ENCODE measurements at places on chromosomes 6 and 20.

DNA sequence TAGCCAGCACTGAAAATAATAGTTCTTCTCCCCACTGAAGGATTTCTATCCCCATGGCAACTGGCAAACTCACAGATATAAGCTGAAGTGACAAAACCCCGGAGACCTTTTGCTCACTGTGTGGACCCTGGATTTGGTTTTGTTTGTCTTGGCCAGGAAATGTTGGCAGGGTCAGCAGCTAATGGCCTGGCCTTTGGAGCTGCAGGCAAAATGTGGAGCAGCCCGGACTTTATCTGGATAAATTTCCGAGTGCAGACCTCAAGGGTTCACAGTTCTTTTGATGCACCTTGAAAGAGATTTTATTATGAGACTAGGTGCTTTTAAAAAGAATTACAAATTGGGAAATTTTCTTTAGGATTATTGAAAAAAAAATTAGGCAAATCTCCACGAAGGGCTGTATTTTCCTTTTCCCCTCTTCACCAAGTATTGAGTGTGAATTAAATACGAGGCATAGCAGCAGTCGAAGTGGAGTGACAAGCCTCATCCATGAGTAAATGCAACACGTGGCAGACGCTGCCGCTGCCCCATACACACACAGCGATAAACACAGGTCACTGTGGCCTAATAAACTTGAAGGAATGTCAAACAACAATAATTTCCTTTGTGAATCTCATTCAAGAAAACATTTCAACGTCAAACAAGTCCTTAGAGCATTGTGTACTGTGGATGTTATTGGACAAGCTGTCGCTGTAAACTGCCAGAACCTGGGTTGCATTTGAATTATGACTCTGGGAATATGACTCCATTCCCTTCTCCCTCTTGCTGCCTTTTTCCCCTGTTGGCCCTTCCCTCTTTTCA is 35.1 kb upstream of the CCN6 start:
- no peak for DNase-seq

DNA sequence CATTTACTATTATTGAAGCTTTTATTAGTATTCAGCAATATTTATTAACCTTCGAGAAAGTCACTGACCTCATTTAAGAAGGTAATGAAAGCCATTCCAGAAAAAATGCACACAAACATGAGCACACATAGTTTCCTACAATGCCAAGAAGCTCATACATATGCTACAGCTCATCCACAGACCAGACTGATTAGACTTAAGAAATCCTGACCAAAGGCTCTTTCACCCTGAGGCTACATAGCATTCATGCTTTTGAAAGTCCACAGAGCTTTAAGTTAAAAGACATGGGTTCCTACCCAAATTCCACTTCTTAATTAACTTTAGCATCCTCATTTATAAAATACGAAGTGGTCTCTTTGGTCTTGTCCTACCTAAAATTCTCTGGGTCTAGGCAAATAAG is 430.4 kb downstream of the TBC1D32 start:
- no peak for DNase-seq

GRCh38 chr6:91634791-91635190 is 1047.9 kb upstream of the MAP3K7 start:
- DNase-seq, result no peak

GRCh38 chr6:85192186-85192585 is 257.7 kb upstream of the NT5E start:
- no peak for DNase-seq

- no peak for DNase-seq
Measured at GRCh38 chr6:166500246-166500645, 86.2 kb downstream of the RAMACL start.

DNA sequence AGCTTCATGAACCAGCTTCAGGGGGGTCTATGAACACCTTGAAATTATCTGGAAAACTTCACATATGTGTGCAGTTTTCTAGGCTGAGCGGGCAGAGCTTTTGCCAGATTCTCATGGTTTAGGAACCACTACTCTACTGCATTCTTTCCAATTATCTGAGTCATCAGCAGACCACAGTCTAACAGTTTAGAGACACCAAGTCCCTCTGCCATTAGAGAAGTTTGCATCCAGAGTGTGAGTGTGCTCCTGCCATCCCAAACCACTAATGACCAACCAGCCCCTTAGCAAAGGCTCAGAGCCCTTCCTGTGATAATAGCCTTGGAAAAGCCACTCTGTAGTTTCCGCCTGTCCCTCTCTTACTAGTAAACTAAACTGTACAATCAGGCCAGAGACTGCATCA is 96.8 kb downstream of the PHACTR1 start:
- DNase-seq, result no peak

- DNase-seq, result no peak
Measured at GRCh38 chr6:170554796-170555137, 598 bp downstream of the TBP start.

GRCh38 chr6:116562614-116563013 is 8.7 kb upstream of the RWDD1 start:
- no peak for DNase-seq

DNA sequence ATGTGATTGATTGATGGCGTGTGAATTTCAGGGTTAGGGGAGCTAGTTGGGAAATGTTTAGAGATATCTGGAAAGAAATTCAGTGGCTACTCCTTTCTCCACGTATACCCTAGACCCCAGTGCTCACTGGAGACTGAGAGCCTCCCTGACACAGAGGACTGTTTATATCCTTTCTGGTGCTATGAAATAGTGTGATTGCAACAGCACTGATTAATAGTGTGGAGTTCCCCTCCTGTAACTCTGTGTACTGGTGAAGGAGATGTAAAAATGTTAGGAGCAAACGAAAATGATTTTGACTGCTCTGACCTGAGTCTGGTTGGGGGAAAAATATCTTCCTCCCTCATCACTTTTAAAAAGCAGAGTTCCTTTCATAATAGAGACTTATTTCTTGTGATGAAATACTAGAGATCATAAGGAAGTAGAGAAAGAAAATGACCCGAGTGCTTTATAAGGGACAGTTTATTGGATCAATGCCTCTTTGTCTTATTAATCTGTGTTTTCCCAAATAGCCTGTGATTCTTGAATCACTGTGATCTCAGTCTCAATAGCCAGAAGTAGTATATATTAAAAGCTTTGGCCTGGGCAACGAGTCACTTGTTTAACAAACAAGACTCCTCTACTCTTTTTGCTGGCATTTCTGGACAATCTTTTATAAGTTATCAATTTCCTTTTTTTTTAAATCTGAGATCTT is 92.3 kb downstream of the RNF182 start:
- DNase-seq, result no peak

DNA sequence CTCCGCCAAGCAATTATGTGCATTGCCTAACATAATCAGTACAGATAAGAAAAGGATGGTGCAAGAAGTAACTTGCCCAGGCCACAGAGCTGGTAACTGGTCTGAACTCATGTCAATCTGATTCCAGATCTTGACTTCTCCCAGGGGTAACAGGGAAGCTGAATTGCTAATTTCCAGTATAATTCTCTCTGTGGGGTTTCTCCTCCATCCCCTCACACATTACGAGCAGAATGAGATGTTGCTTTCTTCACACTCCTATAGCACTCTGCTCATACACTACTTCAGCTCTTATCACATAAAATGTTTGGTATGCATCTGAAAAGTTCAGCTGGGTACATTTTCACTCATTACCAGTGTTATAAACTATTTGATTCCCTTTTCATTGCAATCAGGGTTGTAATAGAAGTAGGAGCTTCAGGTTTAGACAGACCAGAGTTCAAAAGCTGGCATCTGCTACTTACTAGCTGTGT is 24.0 kb upstream of the LRRC1 start:
- DNase-seq, result no peak

DNA sequence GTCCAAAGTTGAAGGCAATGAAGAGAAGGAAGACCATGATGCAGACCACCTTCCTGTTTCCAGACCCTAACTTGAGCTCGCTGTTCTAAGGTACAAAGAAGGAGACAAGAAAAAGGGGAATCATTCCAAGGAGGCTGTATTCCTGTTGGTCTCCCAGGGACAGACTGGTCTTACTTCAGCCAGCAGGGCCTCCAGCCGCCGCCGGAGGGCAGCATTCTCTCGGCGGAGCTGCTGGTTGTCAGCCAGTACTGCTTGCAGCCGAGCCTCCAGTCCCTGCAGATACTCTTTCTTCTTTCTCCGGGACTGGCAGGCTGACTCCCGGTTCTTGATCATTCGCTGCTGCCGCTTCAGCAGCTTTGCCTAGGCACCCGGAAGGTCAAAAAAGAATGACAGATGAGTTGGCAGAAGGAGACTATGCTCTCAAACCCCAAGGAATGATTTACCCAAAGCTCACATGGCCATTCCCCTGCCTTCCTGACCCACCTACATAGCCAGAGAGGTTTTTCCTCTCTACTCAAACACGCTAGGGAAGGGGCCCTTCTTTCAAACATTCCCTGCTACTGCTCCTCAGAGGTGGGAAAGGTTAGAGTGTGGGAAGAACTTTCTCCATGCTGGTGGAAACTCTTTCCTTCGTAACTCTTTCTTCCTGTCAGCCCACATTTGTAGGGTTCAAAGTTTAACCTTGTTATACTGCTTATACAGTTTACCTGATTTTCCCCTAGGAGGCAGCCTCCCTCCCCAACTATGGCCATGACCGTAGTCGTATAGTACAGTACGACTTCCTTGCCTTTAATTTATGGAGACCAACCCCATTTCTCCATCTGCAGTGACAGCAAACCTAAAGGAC is 9.0 kb downstream of the ATF6B start:
- DNase-seq, result peak; percentile 49

GRCh38 chr20:41854765-41855164 is 236.6 kb upstream of the CHD6 start:
- no peak for DNase-seq

GRCh38 chr6:13759025-13759424 is 47.4 kb upstream of the RANBP9 start:
- no peak for DNase-seq

DNA sequence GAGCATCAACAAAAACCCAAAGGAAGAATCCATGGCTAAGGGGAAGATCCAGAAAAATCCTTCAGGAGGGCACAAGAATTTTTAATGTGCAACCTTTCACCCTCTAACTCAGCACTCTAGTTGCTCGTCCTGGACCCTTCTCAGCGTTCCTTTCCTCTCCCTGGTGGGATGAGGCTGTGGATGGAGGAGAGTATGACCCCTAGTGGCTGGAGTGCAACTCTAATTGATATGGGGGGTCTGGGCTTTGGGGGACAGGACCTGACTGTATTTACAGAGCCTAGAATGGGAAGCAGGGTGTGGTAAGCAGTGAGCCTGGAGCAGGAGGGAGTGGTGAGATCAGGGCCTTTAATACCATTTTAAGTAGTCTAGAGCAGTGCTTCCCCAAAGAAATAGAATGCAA is 83.9 kb upstream of the CEP85L start:
- DNase-seq, result no peak

- no peak for DNase-seq
Measured at GRCh38 chr6:11589261-11589660, 51.7 kb downstream of the TMEM170B start.

DNA sequence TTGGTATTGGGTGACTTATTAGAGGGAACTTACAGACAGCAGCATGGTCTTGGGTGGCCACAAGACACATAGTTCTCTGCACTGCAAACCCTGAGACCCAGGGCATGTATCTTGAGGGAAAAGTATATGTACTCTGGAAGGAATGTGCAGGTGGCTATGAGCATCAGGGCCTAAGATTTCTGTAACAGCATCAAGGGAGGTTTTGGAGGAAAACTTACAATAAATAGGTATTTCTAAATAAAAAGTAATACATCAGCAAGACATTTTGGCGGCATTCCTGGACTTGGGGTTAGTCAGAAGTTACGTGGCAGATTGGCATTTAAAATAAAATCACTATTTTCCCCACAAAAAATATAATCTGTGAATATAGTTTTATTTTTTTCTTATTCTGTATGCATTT is 8.0 kb upstream of the STX7 start:
- no peak for DNase-seq

All from NCI-H446 treated with DMSO at 0.1 percent for 48 hours (cell line).